ENCODE measurements at places on chromosomes 1 and 21. TPM values are rescaled to one million over a fixed set of nuclear protein-coding genes. Genes with fewer than 3 reads are reported as not detected.

ACBD3 gene
- 31.1 TPM for total RNA-seq

- no peak overlapping the region for H3K4me3 ChIP-seq
- H3K36me3 ChIP-seq, result 0 out of 2 replicates have a peak, but pooled peaks cover 3% of the 10 kb centered on the region
- no peak overlapping the region for H3K27ac ChIP-seq
- H3K4me1 ChIP-seq, result no peaks in the 10 kb centered on the region
- DNase-seq, result no peak
- H3K27me3 ChIP-seq, result no peaks in the 10 kb centered on the region
Observed at GRCh38 chr21:45255381-45256020, 32.2 kb downstream of the POFUT2 start.

DNA sequence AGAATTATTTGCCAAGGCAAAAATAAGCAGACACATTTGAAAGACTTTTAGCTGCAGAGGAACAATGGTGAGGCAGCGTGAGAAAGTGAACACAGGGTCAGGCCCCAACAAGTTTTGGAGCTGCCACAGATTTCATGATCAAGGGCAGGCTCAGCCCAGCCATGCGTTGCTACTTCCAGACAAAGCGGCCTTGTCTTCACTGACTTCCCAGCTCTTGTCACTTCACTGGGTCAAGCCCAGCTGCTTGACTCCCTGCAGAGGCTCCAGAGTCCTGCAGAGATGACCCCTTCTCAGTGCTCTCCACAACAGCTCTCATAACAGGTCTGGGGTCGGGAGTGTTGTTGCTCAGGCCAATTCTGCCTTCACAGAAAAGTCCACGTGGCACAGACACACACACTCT, 35.8 kb downstream of the HHAT start:
- no peak overlapping the region for H3K4me3 ChIP-seq
- no peaks in the 10 kb centered on the region for H3K36me3 ChIP-seq

ACTL8 gene
- total RNA-seq, result 0.80 TPM

F3 gene
- 7.6 TPM for total RNA-seq

DNA sequence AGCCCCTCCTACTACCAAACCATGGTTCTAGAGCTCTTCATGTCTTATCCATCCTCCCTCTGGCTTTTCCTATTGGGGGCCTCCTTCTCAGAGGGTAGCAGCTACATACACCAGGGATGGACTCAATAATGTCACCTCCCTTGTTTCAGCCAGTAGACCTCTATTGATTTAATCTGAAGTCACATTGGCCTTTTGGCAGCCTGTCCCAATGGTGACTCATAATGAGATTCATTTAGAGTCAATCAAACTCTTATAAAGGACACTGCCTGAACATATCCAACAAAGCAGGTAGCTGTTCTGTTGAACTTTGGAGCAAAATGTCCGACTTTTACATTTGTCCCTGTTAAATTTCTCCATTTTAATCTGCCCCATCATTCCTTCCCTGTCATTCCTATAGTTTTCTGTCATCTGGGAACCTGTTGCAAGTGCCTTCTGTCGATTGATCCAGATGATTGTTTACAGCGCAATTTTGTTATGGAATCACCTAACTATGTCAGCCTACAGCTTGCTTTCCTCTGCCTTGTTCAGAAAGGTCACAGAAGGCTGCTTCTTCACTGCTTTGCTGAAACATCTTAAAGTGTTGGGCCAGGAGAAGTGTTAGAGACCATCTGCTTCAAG, 105.9 kb downstream of the ETS2 start:
- DNase-seq, result no peak
- no peak overlapping the region for H3K4me3 ChIP-seq
- no peaks in the 10 kb centered on the region for H3K36me3 ChIP-seq
- H3K27ac ChIP-seq, result no peak overlapping the region

- peaks cover 14% of the 10 kb centered on the region for H3K36me3 ChIP-seq
- peaks cover 6% of the 10 kb centered on the region for H3K27me3 ChIP-seq
- no peaks in the 10 kb centered on the region for H3K4me1 ChIP-seq
- H3K27ac ChIP-seq, result no peak overlapping the region
Observed at GRCh38 chr1:116514708-116515525, 55.9 kb downstream of the CD58 start.
